ENCODE measurements at places on chromosomes 3 and 15. TPM values are rescaled to one million over a fixed set of nuclear protein-coding genes. Genes with fewer than 3 reads are reported as not detected.

- DNase-seq: no peak
These were observed 1113.7 kb downstream of the OTOL1 start for GRCh38 chr3:162610261-162610660.

DNA sequence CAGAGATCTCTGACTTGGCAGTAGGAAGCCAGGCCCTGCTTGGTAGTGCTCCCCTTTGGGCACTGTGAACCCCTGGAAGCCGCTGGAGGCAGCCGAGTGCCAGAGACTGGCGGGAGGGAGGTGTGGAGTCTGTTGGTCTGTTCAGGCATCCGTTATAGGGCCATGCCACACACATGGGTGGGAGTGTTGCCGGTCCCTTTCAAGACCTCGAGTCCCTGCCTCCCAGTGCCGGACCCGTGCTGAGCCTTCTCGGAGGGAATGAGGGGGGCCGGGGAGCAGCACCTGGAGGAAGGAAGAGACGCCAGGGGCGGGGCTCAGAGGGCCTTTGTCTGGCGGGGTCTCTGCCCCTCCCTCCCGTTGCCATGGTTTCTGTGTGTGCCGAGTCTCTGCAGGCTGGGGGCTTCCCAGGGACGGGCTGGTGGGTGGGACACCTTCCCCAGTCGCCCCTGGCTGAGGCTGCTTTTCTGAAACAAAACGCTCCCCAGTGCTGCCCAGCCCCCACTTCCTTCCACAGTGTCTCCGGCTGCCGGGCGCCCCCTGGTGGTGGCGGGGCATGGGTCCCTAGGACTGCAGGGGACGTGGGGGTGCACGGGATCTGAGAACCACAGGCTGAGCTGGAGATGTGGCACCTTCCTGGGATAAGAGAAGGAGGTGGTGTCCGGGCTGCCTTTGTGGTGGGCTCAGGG, 10.0 kb downstream of the GNAI2 start:
- DNase-seq: peak; percentile 51

DNA sequence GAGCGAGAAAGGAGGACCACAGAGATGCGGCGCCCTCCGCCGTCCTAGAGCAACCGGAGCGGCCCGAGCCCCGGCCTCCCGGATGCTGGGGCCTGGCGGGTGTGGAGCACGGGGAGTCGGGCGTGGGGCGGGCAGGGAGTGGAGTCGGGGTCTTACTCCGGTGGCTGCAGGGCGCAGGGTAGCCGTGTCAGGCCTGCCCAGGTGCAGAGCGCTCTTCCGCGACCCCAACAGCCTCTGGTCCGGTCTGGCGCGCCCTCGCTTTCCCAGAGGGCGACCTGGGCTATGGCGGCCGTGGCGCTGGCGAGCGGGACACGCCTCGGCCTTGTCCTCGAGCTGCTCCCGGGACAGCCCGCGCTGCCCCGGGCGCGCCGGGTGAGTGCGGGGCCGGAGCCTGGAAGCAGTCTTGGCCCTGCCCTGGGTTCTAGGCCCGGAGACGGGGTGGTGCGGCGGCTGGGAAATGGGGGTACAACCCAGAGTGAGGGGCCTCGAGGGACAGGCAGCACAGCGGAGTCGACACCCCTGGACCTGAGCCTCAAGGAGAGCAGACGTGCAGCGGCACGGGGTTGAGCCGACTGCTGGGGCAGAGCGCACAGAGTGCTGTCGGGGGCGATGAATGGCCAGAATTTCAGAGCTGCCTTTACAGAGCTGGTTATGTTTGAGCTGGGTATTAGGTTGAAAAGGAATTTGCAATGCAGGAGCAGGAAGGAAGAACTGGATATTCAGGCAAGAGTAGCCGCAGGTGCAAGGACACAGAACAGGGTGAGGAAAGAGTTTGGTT, at the start of gene ZNF662:
Gene ZNF662, plus strand, starts transcription at position 73 of the 778 bp plus-strand sequence. CDS start 1,973 bp downstream, outside the sequence.
- DNase-seq: peak; percentile 31

GRCh38 chr15:74822233-74822632, 4.2 kb upstream of the CPLX3 start:
- no peak for DNase-seq

GRCh38 chr3:195151866-195152541, 119.0 kb downstream of the XXYLT1 start:
- DNase-seq: peak; percentile 61

GRCh38 chr15:51756482-51756881, 5.1 kb downstream of the TMOD2 start:
- no peak for DNase-seq

- DNase-seq: no peak
These were observed 56.0 kb downstream of the KLF13 start for GRCh38 chr15:31382713-31383045.

- no peak for DNase-seq
These were observed 375.5 kb downstream of the NTRK3 start for GRCh38 chr15:87881026-87881425.

DNA sequence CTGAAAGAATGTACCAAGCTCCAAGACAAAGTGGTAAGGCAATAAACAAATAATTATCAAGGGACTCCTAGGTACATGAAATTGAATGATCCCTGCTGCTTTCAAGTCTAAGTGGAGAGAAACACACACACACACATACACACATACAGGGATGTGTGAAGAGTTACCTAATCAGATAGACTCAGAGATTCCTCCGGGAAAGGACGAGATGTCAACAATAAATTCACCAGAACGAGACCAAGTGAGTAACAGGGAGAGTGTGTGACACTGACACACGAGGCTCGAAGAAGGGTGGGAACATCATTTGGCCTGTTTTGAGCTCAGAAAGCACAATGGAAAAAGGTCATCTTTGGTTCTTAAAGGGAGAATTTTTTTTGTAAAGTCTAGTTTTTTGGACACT, 13.4 kb downstream of the LRIG1 start:
- no peak for DNase-seq

GRCh38 chr3:25834346-25834745, 44.5 kb downstream of the OXSM start:
- no peak for DNase-seq

GRCh38 chr3:158569794-158570193, 1.2 kb upstream of the MLF1 start:
- DNase-seq: no peak

SLC2A2 gene
- total RNA-seq: not detected

GRCh38 chr3:47128137-47128536, 35.8 kb downstream of the SETD2 start:
- DNase-seq: no peak

DNA sequence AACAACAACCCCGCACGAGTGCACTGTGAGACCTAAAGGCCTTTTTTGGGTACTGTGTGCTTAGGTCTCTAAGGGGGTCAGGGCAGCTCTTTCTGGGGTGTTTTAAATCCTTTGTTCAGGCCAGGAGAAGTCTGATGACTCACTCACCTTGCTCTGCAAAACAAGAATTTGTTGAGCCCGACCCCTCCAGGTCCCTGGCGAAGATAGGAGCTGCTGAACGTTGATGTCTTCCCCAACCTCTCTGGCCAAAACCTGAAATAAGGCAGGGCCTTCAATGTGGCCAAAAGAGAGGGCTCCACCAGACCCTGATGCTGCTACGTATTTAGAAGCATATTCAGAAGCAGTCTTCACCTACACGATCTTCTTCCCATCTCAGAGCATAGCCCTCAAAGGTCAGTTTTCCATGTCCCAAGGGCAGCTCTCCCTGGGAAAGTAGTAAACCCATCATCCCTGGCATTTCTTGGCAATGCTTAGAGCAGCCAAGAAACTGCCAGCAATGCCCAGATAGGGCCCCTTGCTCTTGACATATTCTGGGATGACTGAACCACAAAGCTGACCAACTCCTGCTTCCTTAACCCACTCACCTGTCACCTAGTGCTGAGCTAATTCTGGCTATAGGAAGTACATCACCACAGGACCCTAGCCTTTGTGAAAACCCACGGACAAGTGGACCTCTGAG, 27.1 kb downstream of the CCDC13 start:
- DNase-seq: no peak

FEZF2 gene
- total RNA-seq: not detected

DNA sequence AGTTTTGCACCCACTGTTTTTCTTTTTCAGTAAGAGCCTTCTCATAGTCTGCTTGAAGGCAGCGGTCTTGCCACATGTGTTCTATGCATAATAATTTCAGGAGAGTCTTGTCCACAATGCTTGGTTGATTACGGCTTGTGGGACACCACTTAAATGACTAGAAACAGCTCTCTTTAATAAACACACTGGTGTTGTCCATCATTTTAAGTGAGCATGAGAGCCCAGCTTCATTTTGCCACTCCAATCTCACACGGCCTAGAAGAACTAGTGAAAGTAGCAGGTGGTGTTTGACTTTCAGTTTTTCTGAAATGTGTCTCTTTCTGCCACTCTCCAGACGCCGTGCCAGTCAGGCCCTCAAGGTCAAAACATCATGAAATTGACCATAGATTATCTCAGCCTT, 292.1 kb downstream of the LPP start:
- no peak for DNase-seq

DNA sequence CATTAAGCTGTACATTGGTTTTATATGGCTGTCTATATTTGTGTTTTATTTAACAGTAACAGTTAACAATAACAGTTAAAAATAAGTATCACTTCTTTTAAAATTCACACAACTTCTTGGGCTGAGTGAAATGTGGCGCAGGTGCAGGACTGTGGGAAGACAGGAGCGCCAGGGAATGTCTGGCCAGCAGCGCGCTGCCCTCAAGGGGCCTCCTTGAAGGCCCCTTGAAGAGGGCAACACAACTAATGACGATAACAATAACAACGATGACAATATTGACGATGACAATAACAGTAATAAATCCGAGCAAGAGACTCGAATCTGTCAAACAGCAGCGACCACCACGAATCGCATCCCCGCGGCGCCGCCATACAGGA, 411 bp upstream of the PPP2R3A start:
- peak; percentile 21 for DNase-seq

XCR1 gene
- total RNA-seq: 0.06 TPM

GRCh38 chr15:99135194-99135593, 30.3 kb downstream of the SYNM start:
- DNase-seq: peak; percentile 14

MESP1 gene
- 0.17 TPM for total RNA-seq

- peak; percentile 34 for DNase-seq
These were observed 13.6 kb downstream of the MRPS25 start for GRCh38 chr3:15051531-15051930.

PAQR5 gene
- 13.0 TPM for total RNA-seq

GRCh38 chr15:62509395-62509958, 344.4 kb upstream of the C2CD4B start:
- no peak for DNase-seq

- DNase-seq: no peak
These were observed 1.8 kb upstream of the GPR15 start for GRCh38 chr3:98529856-98530459.

DNA sequence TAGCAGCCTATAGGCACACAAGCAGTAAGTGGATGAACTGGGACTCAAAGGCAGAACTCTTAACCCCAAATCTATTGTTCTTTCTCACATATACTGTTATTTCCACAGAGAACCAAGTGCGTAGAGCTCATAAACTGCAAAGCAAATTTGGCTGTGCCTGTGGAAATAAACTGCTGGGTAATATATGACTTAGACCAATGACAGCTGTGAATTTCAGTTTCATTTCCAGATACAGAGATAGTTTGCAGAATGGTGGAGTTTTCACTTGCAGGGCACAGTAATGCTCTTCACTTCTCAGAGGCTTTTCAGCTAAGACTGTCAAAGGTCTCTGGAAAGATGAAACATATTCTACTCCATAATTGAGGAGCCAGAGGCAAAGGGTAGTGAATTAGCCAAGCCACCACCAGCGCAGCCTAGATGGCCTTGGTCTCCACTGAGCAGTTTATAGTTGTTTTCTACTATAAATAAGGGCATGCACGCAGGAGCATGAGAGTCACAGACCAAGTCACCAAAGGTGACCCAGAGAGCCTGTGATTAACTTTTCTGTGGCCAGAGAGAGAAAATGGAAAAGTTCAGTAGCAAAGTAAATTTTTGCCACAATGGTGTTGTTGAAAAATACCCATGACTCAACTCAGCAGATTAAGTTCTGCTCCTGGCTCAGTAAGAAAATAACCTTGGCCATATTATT, 180.7 kb upstream of the GRM7 start:
- no peak for DNase-seq

- no peak for DNase-seq
These were observed 3.0 kb downstream of the IDH2 start for GRCh38 chr15:90099072-90099867.

MASP1 gene
- total RNA-seq: not detected

All from LHCN-M2 (cell line).